ENCODE measurements at places on chromosomes 3 and 15.

DNA sequence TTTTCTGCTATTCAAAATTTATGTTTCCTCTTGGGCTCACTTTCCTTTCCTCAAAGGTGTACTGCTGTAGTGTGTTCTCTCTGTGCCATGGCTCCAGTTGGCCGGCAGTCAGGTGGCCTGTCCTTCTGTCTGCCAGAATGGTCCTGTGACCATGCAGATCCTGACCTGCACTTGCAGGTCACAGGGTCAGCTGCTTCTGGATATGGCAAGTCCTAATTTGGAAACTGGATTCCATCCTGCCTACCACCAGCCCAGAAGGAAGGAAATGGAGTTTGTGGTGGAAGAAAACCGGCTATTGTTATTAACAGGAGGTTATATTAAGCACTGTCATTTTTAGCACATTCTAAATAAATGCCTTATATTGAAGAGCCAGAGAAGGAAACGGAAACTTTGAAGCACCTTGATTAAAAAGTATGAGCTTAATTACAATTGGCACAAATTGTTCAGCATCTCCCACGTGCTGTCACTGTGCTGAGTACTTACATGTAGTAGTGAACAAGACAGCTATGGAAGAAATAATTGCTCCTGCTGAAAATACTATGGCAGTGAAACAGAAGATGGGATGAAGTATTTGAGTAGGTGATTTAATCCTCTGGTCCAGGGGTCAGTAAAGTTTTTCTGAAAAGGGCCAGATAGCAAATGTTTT lies 362.8 kb downstream of the PTPRG start:
- no peak for DNase-seq

DNA sequence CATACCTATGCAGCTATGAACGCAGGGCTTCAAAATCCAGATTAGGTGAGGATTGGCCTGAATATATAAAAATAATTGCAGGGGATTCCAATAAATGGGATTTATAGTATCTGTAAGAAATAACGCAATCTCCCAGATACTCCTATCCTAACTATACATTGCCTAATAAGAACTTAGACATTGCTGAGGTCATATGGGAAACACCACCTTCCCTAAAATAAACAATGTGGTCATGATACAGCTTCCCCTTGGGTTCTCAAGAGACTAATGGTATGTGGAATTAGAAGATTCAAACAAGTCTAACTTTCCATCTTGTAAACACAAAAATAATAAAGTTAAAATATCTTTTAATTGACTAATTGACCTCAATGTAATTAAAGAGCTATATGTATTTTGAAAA lies 28.2 kb downstream of the UBE3A start:
- no peak for DNase-seq

DNA sequence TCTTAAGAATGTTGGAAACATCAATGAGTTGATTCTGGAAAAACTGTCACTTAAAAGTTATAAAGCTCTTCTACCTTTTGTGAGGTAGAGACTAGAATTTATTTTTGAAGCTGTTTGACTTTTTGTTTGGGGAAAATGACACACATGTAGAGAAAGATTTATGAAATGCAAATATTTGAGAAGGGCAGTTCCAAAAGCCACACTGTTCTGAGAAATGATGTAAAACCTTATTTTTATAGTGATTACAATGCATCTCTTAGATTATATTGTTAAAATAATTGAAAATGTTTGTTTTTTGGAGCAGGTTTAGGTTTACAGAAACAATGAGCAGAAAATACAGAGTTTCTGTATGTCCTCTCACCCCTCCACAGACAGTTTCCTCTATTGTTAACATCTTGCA lies 116.1 kb upstream of the CMC1 start:
- no peak for DNase-seq

GRCh38 chr3:160400030-160400701 lies 716 bp downstream of the SMC4 start:
- peak; percentile 63 for DNase-seq

GRCh38 chr3:99772671-99773070 lies 45.0 kb upstream of the CMSS1 start:
- DNase-seq = no peak

All from NCI-H524 (cell line).